ENCODE measurements at places on chromosomes 12 and 14. TPM values are rescaled to one million over a fixed set of nuclear protein-coding genes. Genes with fewer than 3 reads are reported as not detected.
A peak's percentile ranks its signal among the peaks of the same experiment; 100 is the strongest.

Gene SERPINA6
- not detected for polyA plus RNA-seq

GRCh38 chr12:96197503-96198272 is 3.5 kb downstream of the ELK3 start:
- DNase-seq: no peak

DNA sequence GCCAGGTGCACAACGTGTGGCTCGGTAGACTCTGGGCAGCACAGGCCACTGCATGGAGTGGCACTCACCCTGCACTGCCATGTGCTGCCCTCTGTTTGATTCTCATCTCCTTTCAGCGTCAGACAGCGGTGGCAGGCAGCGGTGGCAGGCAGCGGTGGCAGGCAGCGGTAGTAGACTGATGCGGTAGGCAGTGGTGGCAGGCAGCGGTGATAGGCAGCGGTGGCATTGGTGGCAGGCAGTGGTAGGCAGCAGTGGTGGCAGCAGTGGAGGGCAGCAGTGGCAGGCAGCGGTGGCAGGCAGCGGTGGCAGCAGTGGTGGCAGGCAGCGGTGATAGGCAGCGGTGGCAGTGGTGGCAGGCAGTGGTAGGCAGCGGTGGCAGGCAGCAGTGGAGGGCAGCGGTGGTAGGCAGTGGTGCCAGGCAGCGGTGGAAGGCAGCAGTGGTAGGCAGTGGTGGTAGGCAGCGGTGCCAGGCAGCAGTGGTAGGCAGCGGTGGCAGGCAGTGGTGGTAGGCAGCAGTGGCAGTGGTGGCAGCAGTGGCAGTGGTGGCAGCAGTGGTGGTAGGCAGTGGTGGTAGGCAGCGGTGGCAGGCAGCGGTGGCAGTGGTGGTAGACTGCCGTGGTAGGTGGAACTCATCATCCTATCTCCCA is 6.0 kb upstream of the MEG3 start:
- DNase-seq: peak; percentile 28

Gene ASCL1
- polyA plus RNA-seq: 0.01 TPM

DNA sequence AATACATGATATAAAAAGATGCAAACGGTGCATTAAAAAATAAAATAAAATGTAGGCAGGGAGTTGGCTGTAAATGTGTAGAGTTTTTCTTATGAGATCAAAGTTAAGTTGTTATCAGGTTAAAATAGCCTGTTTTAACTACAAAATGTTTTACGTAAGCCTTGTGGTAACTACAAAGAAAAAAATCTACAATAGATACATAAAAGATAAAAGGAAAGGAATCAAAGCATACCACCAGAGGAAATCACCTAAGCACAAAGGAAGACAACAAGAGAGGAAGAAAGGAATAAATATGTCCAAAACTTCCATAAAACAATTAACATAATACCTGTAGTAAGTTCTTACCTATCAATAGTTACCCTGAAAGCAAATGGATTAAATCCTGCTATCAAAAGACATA is 12.2 kb downstream of the NELL2 start:
- DNase-seq: no peak
